ENCODE measurements at places on chromosomes 6 and 20.

GRCh38 chr6:148701375-148701774, 45.5 kb upstream of the UST start:
- DNase-seq = no peak

DNA sequence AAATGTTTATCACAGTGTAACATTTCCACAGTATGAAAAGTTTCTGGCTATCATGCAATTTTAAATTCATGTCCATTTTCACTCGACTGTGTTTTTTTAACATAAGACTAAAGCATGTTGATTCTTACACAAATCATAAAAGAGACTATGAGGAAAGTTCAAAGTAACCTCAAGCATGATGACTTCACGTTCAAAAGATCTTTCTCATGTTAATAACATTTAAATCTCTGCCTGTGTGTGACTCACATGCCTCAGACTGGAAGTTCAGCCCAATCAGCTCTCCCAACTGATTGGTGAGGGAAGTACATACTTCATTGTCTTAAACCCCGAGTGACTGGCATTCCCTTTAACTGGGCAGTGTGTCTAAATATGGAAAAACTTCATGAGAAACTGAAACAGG, 37.4 kb downstream of the ATXN1 start:
- no peak for DNase-seq

DNA sequence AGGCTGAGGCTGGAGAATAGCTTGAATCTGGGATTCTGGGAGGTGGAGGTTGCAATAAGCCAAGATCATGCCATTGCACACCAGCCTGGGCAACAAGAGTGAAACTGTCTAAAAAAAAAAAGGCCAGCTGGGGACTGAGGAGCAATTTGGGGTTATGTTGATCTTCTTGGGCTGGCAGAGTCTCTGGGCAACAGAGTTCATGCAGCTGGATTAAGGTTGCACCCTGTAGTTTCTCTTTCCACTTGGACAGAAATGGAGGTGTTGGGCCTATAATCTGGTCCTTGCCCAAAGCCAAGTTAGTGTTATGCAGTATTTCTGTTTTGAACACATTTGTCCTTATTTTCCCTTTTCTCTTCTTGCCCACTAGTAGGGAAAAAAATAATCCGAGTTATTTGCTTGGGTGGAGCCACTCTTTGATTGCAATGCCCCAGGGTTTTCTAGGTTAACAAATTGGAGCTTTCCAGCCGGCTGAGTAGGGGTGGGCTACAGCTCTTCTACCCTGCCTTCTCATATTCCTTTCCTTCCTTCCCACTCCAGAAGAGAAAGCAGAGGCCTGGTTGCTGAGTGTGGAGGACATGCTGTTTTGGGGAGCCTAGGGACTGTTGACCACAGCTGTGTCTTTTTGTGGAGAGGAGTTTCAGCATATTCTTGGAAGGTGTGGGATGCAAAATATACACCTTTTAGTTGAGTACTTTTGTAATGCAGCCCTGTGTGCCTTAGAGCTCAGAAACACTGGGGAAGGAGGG, 213.9 kb downstream of the SOX4 start:
- no peak for DNase-seq

- no peak for DNase-seq
Observed at GRCh38 chr6:134065706-134066105, 13.3 kb upstream of the SLC2A12 start.

- no peak for DNase-seq
Observed at GRCh38 chr6:44264154-44265006, 971 bp downstream of the NFKBIE start.

DNA sequence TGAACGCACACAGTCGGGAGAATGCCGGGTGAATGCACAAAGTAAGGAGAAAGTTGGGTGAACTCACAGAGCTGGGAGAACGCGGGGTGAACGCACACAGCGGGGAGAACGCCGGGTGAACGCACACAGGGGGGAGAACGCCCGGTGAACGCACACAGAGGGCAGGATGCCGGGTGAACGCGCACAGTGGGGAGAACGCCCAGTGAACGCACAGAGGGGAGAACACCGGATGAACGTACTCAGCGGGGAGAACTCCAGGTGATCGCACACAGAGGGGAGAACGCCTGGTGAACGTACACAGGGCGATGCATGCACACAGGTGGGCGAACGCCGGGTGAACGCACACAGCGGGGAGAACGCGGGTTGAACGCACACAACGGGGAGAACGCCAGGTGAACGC, 57.4 kb downstream of the RNASET2 start:
- DNase-seq = no peak

DNA sequence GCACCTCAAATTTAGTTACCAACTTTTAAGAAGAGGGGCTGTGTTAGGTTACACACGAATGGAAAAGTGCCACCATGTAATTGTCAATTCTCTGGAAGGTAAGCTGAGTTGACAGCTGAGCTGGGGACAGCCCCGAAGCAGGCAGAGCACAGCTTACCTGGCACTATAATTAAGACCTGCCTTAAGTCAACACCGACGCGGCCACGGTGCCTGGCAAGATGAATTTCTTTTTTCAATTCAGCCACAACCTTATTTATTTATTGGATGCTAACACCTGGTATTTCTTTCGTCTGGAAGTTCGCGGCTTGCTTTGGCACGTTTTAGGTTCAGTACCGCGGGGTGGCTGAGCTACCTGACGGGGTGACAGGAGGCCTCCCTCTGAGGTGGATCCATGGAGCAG, 40.6 kb upstream of the NFATC2 start:
- no peak for DNase-seq

GRCh38 chr6:144353871-144354314, 68.8 kb downstream of the UTRN start:
- no peak for DNase-seq

- no peak for DNase-seq
Observed at GRCh38 chr6:130776287-130776925, 50.8 kb upstream of the SMLR1 start.

GRCh38 chr6:101614774-101615173, 221.3 kb downstream of the GRIK2 start:
- no peak for DNase-seq

DNA sequence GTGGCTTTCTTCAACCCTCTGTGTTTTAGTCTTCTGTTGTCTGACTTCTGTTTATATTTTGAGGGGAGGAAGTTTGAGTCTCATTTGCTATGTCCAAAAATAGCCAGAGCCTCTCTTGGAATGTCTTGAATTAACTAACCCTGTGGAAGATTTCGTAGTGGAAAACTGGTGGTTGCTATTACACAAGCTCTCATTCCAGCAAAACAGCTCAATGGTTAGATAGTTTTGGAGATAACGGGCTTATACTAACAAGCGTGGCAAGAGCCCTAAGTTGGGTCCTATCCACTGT, 1.6 kb downstream of the CCN2 start:
- DNase-seq = no peak

DNA sequence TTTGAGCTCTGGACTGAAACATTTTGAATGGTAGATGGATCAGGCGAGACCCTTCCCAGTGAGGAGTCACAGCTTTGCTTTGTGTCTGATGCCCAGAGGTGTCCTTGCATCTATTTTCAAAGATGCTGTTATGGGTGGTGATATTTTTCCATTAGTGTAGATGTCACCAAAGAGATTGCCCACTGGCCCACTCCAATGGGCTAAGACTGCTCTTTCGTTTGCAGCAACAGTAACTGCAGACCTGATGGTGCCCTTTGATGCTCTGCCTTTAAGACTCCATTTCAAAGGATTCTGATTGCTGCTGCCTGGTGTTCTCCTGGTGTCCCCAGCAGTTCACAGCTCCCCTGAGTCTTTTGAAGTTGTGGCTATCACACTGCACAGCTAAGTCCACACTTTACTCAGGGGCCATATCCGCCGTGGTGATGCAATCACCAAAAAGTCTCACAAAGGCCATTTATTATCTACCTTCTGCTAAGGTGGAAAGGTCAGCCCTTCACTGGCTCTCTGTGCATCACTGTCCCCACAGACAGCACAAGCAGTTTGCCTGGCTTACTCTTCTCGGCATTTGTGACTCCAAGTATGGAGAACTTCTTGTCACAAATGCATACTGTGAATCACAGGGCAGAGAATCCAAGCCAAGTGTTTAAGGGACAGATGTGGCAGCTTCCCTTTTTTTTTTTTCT, 56.4 kb downstream of the NOX3 start:
- DNase-seq = no peak

DNA sequence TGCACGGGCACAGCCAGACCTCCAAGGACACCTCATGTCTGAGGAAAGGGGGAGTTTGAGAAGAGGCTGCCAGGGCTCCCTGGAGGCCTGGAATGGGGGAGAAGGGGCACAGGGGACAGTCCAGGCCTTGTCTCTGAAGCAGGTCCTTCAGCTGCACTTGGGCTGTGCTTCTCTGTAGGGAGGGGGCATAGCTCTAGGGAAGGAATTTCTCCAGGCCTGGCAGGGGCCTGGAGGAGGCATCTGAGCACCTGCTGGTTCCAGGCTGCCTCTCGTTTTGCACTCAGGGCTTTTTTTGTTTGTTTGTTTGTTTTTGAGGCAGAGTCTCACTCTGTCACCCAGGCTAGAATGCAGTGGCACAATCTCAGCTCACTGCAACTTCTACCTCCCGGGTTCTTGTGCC, 67.7 kb downstream of the BCAS4 start:
- DNase-seq = no peak

GRCh38 chr6:109221543-109222195, 126.4 kb downstream of the CEP57L1 start:
- no peak for DNase-seq

GRCh38 chr6:39801456-39802251, 9.5 kb downstream of the DAAM2 start:
- DNase-seq = no peak
